ENCODE measurements at places on chromosomes 7 and 10.

- no peak for DNase-seq
Measured at GRCh38 chr7:22564511-22565045, 64.6 kb upstream of the STEAP1B start.

DNA sequence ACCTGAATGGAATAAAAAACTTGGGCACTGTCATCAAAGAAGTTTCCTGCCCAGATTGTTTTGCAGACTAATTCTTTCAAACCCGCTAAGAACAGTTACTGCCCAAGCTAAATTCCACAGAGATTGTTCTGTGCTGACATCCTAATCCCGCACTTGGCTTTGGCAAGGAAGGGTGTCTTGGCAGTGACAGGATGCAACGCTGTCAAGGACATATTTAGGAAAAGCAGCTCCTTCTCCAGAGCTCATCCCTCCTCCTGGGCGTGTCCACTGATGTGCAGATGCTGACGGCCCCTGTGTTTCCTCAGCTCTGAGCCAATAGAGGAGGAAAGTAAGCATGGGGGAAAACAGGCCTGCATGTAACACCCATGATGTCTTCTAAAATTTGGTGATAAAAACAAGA is 74.2 kb downstream of the EEPD1 start:
- no peak for DNase-seq

- no peak for DNase-seq
Measured at GRCh38 chr7:37205451-37205850, 243.2 kb downstream of the ELMO1 start.

DNA sequence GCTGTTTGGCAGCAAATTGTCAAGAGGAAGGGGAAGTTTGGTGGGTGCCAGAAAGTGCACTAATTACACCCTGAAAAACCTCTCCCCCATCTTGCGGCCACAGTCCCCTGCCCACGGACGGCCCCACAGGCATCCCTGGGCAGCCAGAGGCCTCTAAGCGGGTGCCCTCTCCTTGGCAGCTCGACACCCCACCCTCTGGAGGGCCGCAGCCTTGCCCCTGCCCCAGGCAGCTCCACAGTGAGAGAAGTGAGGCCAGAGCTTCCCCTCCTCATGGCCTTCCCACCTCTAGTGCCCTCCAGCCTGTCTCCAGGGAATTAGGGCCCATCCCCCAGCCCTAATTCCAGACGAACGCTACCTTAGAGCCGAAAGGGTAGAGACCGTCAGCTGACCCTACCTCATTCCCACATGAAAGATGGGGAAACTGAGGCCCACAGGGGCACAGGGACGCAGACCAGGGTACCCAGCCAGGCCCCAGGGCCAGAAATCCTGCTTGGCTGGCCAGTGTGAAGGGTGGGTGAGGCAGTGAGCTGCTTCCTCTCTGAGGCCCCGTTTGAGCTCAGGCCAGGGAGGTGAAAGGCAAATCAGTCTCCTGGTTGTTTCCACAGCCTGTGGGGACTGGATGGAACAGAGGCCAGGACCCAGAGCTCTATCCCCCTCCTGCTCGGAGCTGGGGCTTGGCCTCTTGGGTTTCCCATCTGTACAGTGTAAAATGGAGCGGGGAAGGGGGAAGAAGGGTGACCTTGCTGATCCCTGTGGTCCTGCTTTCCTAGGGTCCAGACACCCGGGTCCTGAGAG is 10.0 kb downstream of the ZCCHC24 start:
- DNase-seq = no peak

- no peak for DNase-seq
Measured at GRCh38 chr10:72228318-72228751, 12.3 kb upstream of the ASCC1 start.

GRCh38 chr10:55550236-55550635 is 749.2 kb upstream of the PCDH15 start:
- DNase-seq = no peak

DNA sequence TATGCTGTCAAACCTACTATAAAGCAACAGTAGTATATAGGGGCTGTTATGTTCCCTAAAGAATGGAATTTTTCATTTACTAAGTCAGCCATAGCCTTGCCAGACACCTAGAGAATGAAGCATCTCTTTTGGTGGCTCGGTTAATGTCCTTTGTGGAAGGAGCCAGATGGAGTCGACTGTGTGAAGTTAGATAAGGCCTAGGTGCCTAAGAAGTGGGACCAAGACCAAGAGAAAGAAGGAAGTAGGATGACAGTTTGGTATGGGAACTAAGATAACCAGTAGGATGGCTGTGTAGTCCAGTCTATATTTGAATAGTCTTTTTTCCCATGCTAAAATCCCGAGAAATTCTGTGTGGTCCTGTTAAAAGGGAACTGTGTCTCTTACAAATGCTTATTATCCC is 62.2 kb downstream of the REEP3 start:
- no peak for DNase-seq

DNA sequence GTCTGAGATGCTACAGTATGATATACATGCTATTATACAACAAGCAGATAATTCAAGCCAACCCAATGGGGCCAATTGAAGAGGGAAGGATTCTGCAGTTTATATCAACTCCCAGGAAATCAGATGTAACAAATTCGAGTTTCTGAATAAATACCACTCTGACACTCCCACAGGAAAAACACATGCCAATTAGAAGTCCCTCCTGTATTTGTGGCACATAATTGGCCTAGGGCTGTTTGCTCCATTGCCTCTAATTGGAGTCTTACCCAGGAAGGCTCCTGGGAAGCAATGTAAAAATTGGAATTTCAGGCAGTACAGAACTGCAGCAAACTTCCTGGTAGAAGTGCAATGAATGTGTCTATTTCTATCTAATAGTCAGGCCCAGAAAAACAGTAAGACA is 4.7 kb downstream of the PPA1 start:
- DNase-seq = no peak

GRCh38 chr7:93890041-93890463 is 501 bp downstream of the TFPI2 start:
- DNase-seq = no peak

DNA sequence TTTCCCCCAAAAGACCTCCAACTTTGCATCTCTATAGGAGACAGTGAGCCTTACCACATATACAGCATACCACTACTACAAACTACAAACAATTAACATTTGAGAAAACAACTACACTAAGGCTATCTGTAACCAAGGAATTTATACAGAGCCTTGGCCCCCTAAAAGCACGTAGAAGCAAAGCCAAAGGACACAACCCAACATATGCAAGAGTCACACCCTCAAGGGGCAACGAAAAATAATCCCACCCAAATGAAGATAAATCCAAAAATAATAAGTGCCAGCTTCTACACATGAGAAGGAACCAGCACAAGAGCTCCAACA is 149.5 kb downstream of the ZEB1 start:
- no peak for DNase-seq
